CD4-positive, alpha-beta memory T cell (primary cell): ENCODE measurements at places on chromosomes 2 and 18. TPM values are rescaled to one million over a fixed set of nuclear protein-coding genes. Genes with fewer than 3 reads are reported as not detected.

DNA sequence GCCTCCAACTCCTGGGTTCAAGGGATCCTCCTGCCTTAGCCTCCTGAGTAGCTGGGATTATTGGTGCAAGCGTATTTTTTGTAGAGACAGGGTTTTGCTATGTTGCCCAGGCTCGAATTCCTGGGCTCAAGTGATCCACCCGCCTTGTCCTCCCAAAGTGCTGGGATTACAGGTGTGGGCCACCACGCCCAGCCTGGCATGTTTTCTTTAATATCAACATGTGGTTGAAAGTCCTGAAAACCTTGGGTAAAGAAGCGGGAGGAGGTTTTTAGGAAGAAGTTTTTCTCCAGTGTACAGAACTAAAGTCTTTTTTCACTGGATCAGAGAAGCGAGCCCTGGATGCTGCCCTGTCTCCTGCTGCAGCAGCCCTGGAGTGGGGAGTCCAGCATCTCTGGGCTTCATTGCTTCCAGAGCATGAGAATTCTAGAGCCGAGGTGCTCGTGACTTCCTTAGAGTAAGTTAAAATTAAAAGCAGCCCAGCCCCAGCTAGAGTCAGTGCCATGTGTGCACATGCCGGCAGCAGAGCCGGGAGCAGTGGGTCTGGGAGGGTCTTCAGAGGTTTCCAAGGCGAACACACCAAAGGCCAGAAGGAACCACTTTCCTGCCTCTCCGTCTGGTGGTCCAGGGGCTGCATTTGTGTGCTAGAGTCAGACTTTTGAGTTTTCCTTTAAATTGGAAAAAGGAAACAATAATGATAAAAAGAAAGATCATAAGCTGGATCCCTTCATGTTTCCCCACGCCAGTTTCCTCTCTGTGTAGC is 31.2 kb downstream of the ITGB1BP1 start:
- DNase-seq: no peak

DNA sequence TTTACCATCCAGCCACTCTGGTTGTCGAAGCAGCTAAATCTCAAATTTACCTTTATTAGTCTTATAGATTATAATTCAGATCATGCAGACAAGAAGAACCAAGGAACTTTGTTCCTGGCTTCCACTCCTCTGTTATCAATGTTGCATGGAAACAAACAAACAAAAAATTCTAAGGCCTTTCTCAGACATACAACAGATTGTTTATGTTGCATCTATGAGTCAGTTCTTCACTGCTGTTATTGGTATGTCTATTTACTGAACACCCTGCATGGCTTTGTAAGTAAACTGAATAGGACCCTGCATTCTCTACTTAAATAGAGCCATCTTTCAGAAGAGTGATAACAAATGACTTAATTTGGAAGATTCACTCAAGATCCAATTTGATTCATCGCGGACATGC is 1.6 kb upstream of the ANKRD44 start:
- DNase-seq: no peak

DNA sequence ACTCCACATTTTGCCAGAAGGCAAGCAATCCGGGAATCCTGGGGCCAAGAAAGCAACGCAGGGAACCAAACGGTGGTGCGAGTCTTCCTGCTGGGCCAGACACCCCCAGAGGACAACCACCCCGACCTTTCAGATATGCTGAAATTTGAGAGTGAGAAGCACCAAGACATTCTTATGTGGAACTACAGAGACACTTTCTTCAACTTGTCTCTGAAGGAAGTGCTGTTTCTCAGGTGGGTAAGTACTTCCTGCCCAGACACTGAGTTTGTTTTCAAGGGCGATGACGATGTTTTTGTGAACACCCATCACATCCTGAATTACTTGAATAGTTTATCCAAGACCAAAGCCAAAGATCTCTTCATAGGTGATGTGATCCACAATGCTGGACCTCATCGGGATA is 26.8 kb downstream of the B3GNT2 start:
- no peak for DNase-seq

DNA sequence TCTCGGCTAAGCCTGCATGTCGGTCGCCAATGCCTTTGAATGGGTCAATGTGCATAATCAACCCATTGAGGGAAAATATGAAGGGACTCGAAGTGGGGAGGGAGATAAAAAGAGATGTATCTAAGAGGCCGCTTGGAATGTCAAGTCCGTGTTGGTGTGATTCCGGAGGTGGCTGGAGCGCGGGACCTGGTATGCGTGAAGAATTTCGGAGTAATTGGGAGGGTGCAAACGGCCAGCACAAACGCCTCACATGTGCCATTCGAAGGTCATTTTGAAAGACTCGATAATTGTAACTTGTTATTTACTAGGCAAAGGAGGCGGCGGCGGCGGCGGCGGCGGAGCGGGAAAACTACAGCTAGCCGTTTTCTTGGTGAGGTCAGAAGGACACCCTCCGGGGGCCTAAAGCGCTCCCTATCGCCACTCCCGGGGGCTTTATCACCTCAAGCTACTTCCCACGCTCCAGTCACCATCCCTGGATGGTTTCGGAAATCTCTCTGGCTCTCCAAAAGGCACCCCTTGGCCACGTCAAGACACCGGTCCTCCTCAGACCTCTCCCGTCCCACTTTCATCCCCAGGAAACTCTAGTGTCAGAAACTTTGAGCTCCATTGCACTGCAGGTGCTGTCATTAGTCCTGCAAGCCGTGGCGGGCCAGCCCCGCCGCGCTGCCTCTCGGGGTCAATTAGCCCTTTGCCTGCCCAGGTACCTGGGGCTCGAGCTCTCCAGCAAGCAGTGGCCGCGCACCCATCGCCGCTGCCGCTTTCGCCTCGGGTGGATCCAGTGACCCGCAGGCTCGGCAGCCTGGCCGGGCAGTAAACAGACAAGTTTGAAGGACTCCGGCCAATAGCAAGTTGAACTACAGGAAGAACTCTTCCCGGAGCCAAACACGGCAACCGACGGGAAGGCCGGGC is 1.5 kb downstream of the ERBB4 start:
- DNase-seq: no peak

- no peak for DNase-seq
Measured at GRCh38 chr2:52288596-52288995, 1256.7 kb upstream of the NRXN1 start.

- DNase-seq: no peak
Measured at GRCh38 chr2:229620289-229620688, 94.1 kb downstream of the DNER start.

DNA sequence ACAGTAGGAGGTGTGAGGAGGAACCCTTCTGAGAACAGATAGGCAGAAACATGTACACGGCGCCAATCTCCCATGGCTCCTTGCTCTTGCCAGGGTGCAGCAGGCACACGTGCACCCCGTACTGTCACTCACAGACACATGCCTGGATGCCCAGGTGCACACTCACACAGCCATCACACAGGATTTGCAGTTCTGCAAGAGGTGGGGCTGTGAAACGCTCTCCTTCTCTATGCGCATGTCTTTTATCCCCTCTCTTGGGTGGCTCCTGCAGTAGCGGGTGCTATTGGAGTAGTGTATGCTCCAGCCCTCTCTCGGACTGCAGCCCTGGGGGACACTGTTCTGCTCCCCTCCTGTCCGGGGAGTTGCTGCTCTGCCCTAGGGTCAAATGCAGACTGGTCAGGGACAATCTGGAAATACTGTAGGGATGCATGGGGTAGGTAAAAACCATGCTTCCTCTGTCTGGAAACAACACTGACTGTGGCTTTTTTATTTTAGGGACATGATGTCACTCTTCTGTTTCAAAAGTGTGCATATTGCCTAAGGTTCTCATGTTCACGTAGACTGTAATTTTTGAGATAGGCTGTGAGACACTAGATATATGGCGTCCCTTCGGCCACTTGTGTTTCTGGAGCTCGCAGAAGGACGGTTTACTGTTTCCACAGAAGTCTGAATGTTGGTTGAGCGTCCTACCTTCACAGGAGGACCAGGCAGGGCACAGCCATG is 118.5 kb downstream of the PRKCE start:
- no peak for DNase-seq

- no peak for DNase-seq
Measured at GRCh38 chr2:109689182-109689930, 75.2 kb downstream of the SOWAHC start.

The MC2R gene
- polyA plus RNA-seq: not detected
